ENCODE measurements at places on chromosomes 1 and 21.

DNA sequence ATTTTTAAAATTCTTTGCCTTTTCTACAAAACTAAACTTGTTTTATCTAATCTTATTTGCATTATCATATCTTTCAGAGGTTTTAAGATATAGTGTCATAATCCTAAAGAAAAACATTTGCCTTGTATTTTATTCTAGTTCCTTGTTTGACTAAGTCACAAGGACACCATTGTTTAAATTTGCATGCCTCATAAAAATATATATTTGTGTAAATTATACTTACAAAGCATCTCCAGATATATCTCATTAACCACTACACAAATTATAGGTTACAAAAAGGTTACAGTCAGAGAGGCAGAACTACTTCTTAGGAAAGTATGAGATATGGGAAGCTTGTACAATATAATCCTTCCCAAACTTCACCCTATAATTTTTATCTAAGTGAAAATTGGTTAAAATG lies 4.2 kb upstream of the RGS13 start:
- no peak for DNase-seq

DNA sequence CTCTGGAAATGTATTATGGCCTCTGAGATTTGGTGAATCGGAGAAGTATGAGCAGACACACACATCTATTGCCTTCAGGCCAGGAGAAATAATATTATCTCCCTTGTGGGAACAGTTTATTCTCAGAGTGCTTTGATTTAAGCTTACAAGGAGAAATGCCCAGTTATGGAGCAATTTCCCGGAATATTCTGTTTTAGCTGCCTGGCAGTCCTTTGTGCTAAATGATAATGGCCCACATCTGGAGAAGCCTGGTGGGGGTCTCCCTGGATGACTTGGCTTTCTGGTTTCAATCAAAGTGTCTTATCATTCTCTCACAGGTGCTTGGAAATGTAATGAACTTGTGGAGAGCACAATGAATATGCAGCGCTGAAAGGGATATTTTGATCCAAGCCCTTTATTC lies 389.6 kb upstream of the USP24 start:
- no peak for DNase-seq

GRCh38 chr1:112618721-112619517 lies at the start of gene ST7L:
ST7L (minus strand) TSS chr1:112619141; CDS start chr1:112619113, 28 bp downstream.
- DNase-seq, result peak; percentile 86

- DNase-seq, result no peak
These were observed 25.0 kb downstream of the GIPC2 start for GRCh38 chr1:78070758-78071157.

DNA sequence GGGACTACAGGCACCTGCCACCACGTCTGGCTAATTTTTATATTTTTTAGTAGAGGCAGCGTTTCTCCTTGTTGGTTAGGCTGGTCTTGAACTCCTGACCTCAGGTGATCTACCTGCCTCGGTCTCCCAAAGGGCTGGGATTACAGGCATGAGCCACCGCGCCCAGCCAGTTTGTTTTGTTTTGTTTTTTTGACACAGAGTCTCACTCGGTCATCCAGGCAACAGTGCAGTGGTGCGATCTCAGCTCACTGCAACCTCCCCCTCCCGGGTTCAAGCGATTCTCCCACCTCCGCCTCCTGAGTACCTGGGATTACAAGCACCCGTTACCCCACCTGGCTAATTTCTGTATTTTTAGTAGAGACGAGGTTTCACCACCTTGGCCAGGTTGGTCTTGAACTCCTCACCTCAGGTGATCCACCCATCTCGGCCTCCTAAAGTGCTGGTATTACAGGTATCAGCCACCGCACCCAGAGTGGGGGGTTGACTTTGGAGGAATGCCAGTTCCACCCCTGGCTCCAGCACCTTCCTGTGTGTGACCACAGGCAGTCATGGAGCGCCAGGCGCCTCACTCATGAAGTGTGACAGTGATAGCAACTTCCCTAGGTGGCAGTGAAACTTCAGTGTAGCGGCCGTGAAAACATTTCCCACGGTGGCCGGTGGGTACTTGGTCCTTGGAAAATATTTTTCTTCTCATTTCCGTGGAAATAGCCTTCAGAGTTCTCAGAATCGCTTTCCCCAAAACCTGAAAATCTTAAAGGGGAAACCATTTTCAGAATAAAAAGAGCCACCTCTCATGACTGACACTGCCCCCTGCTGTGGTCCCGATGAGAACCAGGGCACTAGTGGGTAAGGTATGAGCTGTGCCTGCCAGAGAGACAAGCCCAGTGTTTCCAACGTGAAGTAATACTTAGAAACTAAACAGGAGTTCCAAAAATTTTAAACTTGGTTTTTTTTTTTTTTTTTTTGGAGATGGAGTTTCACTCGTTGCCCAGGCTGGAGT lies 48.6 kb downstream of the WDR4 start:
- peak; percentile 74 for DNase-seq

DNA sequence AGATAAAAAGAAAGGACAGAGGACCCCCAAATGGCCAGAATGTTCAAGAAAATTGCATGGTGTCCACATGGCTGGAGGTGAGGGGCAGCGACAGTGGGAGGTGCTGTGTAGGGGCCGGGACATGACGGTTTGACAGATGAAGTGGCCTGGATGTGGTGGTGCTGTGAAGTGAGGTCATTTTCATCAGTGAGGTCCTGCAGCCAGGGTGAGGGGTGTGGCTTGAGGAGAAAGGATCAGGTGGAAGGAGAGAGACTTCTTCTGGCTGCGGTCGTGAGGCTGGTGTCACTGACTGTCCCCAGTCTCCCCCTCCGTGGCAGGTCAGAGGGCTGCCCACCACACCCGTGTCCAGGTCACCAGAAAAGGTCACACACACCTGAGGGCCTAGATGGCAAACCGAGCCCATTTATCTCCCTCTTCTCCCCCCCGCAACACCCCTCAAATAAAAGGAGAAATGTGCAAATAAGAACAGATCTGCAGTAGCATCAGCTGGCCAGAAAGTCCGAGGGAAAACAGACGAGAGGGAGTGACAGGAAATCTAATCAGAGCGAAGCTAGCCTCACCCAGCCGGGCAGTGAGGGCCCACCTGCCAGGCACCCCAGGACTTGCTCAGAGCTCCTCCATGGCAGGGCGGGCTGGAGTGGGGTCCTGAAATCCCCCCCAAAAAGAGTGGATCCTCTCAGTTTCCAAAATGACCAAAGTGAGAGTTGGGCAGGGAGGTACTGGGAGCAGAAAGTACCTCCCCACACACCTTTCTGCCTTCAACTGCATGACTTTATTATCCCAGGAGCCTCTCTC lies 148.5 kb upstream of the EDN2 start:
- no peak for DNase-seq

- DNase-seq, result no peak
These were observed 152.3 kb downstream of the FCRL5 start for GRCh38 chr1:157399984-157400382.

DNA sequence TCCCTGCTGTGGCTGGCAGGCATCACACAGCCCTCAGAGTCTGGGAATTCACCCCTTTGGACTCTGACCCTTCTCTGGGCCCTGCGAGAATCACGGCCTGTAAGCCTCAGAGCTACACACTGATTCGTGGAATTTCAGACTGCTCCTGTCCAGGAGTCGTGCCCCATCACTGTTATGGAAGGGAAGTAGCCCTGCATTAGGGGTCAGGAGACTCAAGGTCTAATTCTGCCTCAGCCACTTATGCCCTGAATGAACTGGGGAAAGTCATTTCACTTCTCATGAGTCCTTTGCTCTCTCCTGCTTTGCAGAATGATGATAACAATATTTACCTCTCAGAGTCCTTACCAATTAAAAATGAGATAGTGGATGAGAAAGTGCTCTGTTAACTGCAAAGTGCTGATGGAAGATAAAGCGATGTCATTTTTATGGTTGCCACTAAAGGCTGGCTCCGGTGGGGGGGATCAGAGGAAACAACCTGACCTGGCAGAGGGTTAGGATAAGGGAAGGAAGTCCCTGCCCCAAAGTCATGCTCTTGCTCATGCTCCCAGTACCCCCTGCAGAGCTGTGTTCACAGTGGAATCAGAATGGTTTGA lies 148.6 kb upstream of the CD34 start:
- DNase-seq, result no peak

DNA sequence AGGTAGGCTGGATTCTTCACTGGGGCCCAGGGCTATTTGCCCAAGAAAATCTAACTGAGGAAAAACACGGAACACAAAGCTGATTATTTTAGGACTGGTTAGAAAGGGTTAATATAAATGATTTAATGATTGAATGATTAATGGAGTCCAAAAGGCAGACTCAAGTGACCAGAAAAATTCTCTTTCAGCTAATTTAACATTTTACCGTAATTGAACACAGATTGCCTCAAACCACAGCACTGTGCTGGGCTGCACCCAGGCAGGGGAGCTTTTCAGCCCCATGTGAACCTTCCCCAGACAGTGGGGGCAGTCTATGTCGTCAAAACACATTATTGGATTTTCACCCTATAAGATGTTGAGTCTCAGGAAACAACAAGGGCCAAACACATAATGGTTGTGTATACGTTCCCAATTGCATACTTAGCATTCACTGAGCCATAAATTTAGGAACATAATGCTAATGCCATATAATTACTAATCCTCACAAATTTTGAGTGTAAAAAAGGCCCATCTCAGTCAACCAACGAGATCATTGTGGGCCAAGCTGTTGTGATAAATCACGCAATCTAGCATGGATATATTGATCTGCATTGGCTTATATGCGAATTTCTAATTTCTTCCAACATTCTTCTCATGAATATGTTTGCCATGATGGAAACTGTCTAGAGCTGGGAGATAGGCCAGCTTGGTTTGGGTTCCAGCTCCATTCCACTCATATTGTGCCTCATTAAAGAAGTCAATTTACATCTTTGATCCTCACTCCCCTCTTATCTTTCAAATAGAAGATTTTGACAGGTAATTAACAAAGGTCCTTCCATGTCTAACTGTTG lies 27.7 kb downstream of the DSCAM start:
- no peak for DNase-seq

DNA sequence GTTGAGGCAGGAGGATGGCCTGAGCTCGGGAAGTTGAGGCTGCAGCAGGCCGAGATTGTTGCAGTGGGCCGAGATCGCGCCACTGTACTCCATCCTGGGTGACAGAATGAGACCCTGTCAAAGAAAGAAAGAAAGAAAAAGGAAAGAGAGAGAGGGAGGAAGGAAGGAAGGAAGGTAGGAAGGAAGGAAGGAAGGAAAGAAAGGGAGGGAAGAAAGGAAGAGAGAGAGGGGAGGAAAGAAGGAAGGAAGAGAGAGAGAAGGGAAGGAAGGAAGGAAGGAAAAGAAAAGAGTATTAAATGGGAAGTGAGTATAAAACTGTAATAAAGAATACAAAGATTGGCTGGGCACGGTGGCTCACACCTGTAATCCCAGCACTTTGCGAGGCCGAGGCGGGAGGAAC lies 18.4 kb upstream of the ABL2 start:
- DNase-seq, result no peak

DNA sequence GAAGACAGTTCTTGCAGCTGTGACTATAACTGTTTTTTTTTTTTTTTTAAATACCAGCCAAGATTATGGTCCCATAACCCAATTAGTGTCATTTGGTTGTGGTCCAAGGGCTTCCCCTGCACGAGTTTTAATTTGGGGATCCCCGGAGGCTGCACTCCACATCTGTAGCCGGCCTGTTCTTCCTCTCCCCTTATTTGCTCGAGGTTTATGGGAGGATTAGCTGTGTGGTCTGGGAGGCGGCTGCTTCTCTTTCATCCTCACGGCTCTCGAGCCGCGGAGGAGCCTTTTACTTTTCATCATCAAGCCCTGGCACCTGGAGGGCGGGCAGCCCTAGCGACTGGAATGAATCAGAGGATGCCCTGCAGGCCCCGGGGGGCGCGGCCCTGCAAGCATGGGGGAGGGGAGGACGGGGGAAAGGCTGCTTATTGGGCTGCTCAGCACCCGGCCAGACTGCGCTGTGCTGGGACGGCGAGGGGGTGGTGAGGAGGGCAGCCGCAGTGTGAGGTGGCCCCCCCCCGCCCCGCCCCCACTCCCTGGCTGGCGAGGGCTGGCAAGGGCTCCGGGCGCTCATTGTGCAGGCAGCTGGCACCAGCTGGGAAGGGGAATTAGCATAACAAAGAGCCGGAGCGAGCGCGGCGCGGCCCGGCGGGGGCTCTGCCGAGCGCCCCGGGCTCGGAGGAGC lies 18.5 kb downstream of the SERTAD4 start:
- DNase-seq, result peak; percentile 60

DNA sequence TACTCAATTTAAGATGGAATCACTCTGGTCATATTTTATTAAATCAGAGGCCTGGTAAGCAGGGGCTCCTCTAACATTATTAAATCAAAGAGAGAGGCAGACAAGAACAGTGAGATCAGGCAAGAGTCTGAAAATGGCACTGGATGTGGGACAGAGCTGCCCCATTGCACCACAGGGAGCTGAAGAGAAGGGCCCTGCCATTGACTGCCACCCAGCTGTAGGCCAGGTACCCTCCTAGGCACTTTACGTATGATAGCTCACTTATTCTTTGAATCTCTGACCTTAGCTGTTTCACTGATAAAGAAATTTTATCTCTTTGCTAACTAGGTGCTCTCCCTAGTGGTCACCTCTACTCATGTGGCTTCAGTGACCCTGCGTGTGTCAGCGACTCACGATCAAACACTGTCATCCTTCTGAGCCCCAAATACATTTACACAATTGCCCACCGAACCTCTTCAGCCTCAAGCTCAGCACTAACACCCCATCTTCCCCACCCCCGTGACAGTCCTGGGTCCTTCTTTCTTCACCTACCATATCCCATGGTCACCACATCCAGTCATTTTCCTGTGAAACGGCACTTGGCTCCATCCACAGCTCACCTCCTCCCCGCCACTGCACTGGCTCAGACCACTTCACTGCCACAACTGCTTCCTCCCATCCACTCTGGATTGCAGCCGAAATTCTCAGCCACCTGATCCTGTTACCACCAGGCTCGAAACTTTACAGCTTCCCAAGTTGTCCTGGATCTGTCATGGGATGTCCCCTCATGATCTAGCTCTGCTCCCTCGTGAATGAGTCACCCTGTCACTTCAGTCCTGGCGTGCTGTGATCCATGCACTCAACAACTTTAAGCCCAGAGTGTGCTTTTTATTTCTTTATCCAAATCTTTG lies 97.3 kb upstream of the SYT6 start:
- DNase-seq, result no peak

- peak; percentile 50 for DNase-seq
These were observed 31.4 kb downstream of the POFUT2 start for GRCh38 chr21:45256021-45256911.

- no peak for DNase-seq
These were observed 3.2 kb upstream of the ATP1A2 start for GRCh38 chr1:160112357-160112756.

DNA sequence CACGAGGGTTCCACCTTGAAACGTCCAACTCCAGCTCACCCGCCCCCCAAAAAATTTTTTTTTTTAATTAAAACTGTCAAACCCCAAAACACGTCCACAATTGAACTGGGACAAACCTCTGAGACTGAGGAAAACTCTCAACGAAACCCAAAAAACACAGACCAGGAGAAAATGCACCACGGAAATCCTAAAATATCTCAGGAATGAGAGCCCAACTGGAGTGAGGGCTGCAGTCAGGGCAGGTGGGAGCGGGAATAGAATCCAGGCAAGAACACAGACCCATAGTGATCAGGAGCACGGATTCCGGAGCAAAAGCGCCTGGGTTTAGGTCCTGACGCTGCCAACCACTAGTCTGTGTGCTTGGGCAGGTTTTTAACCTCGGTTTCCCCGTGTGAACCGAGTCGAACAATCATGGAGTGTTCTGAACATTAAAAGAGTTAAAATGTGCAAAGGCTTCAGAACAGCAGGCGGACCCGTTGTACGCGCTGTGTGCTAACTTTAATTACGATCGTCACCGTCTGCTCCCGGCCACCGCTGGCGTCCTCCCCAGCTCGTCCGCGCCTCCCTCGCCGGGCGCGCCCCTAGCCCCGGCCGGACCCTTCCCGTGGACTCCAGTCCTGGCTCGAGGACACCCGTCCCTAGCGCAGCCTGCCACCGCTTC lies 624 bp downstream of the ARHGAP29 start:
- DNase-seq, result peak; percentile 58
